ENCODE measurements at places on chromosomes 1 and 21.
A peak's percentile ranks its signal among the peaks of the same experiment; 100 is the strongest.

- peak; percentile 45 for DNase-seq
Measured at GRCh38 chr1:6260961-6261614, at the start of gene GPR153. TSS of gene GPR153 (minus strand) at chr1:6261098. CDS start at chr1:6254905, 6,193 bp downstream.

DNA sequence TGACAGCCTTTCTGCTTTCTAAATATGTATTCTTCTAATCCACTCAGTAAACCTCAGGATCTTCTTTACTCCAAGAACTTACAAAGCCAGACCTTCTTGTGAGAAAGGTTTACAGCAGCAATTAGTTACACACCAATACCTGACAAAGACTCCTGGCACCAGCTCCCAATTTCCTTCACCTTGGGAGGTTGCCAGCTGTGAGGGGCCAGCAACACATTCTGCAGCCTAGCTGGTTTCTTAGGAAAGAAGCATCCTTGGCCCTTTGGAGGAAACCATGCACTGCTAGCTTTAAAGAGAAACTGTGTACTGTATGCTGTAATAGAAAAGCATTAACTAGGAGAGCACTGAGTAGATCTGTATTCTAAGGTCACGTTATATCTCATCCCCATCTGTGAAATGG, 10.8 kb downstream of the FYB2 start:
- DNase-seq, result no peak

GRCh38 chr1:234579967-234580366, 30.0 kb downstream of the IRF2BP2 start:
- no peak for DNase-seq

- DNase-seq, result no peak
Measured at GRCh38 chr1:65209005-65209885, 61.2 kb downstream of the AK4 start.

GRCh38 chr21:39173716-39174680, 9.3 kb downstream of the PSMG1 start:
- DNase-seq, result no peak

DNA sequence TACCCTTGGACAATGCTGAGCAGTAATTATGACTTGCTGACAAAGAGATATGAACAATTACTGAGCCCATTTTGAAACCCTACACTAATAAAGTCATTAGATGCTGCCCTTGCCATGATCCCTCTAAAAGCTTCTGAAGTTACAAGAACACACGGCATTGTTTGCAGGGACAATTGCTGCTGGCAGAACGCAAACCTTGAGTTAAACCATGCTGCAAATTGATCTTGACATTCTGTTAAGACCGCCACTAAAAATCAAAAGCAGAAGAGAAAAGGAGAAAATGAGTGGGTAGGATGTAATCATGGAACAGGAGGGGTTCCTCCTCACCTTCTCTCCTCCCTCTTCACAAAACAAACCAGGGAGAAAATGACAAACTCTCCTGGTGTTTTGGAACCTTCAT, 136.2 kb upstream of the DMRTA2 start:
- no peak for DNase-seq

DNA sequence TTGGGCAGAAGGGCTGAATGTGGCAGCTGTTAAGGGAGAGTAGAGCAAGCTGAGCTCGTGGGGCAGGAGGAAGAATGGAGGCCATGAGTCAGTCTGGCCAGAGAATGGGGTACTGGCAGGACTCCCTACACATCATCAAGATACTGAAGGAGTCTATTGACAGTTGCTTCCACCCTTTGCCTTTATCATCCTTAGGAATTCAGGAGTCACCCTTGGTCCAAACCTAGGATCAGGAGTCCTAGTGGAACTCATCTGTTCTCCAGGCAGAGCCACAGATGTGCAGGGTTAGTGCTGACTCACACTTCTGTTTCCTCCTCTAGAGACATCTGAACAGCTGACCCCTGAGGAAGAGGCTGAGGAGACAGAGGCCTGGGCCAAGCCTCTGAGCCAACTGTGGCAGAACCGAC, 18.7 kb upstream of the ST3GAL3 start:
- no peak for DNase-seq

DNA sequence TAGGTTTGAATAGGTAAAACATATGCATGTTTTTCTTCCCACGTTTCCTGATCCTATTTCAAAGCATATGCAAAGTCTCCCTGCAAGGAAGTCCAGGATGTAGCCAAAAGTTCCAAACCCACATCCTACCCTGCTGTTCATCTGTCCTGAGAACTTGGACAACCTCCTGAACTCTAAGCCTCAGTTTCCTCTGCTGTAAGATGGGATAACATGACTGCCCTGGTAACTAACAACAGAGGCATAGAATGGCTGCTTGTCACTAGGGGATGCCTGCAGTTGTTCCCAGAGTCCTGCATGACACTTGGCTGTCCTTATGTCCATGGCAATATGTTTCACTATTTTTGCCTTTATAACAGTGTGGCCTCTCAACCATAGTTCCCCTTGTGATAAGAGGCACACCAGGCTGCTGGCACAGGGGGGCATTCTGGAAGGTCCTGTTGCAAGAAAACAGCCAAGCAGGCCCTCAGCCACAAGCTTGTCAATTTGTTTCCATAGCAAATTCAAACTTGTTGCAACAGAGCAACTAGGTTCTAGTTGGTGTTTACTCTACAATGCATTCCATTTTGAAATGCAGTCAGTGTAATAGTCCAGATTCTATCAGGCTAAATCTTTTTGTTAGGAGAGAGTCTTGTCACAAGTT, 1.5 kb upstream of the HDGF start:
- DNase-seq, result no peak

- DNase-seq, result no peak
Measured at GRCh38 chr1:216888731-216889130, 165.5 kb upstream of the ESRRG start.

DNA sequence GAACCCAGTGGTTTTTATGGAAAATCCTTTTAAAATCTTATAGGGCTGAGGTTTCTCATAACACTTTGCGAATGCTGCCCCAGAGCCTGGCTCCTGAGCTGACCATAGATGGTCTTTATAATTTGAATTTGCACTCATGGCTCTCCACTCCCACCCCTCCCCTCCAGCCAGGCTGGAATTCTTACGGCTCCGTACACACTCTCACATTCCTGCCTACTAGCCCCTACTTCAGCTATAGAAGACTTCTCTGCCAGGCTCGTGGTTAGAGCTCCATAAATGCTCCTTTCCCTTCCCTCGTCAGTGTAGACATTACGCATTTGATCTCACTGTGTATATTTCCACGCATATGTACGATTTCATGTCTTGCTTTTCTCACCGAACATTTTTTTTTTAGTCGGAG, 5.4 kb upstream of the HSPG2 start:
- no peak for DNase-seq

DNA sequence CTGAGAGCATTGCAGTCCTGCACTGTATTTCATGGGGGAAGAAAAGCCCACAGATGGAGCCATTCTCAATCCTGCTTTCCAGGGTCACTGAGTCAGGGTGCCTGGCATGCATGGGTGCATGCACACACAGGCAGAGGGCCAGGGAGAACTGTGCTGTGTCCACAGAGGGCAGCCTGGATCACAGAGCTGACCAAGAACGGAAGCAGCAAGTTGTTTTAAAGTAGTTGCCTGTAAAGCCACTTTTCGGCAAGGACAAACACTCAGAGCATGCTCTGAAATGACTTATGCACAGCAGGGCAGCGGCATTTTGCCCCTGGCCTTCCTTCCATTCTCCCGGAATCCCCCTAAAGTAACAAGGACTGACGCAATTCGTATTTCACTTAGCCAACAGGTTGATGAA, 3.6 kb downstream of the ERG start:
- DNase-seq, result no peak

DNA sequence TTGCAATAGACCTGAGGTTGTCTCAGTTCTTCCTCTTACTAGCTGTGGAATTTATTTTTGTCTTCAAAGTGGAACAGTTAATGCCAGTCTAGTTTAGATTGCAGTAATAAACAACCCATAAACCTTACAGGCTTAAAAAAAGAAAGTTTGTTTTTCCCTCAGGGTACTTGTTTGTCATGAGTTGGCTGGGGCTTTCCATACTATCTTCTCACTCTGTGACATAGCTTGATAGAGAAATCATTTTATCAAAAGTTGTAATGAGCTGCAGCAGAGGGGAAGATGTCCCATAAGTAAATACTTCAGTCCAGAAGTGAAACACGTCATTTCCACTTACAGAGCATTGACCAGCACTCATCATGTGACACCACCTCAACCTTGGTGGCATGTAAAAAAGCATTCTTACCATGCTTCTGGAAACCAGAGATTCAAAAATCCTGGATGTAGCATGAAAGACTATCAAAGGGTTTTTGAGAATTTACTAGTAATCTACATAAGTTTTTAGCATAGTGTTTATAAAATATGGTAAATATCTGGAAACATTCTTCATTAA, 62.8 kb upstream of the COL11A1 start:
- DNase-seq, result no peak

GRCh38 chr1:154726896-154727753, 119.1 kb upstream of the ADAR start:
- DNase-seq, result no peak

- DNase-seq, result no peak
Measured at GRCh38 chr1:206502812-206503211, 4.5 kb upstream of the RASSF5 start.

DNA sequence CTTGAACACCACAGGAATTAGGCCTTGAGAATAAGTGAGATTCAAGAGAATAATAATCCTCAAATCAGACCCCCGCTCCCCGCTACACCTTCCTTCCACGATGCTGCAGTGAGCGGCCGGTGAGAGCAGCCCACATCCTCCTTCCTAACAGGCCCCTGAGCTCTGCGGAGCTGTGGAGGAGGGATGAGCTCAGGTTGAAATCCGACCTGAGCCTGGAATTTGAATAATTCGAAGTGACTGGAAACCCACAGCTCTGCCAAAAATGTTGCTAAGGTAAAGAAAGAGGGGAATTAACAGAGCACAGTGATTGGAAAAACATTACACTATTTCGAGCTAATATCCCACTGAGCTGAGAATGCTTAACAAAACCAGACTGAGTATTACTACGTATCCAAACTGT, 90.0 kb downstream of the URB2 start:
- no peak for DNase-seq

- DNase-seq, result no peak
Measured at GRCh38 chr1:50417946-50418599, 5.2 kb downstream of the DMRTA2 start.

- DNase-seq, result no peak
Measured at GRCh38 chr1:149844101-149844500, 55.3 kb upstream of the BOLA1 start.

- DNase-seq, result no peak
Measured at GRCh38 chr1:34759503-34760357, at the start of gene GJB4. TSS of gene GJB4 (plus strand) at chr1:34759740. CDS start at chr1:34761255, 1,515 bp downstream.

DNA sequence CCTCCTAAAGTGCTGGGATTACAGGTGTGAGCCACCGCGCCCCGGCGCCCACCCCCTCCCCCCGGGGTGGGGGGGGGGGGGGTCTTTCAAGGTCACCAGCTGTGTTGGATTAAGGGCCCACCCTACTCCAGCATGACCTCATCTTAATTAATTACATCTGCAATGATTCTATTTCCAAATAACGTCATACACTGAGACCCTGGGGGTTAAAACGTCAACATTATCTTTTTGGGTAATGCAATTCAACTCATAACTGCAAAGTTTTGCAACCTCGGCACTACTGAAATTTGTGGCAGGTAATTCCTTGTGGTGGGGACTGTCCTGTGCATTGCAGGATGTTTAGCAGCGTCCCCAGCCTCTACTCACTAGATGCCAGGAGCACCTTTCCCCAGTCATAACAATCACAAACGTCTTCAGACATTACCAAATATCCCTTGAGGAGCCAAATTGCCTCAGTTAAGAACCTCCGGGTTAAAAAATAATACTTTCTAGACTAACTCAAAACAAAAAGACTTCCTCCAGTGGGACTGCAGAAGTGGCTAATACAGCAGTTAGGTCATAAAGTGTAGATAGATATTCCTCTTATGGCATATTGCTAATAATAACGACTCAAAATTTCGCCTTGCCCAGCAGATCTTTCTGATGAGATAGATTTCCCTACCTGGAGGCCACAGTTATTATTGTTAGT, 233.0 kb upstream of the KAZN start:
- DNase-seq, result no peak

- DNase-seq, result no peak
Measured at GRCh38 chr1:240464099-240464498, 147.9 kb downstream of the GREM2 start.

GRCh38 chr21:45208627-45208951, 79.1 kb downstream of the POFUT2 start:
- no peak for DNase-seq

GRCh38 chr21:28975397-28975796, 17.3 kb downstream of the LTN1 start:
- DNase-seq, result no peak

DNA sequence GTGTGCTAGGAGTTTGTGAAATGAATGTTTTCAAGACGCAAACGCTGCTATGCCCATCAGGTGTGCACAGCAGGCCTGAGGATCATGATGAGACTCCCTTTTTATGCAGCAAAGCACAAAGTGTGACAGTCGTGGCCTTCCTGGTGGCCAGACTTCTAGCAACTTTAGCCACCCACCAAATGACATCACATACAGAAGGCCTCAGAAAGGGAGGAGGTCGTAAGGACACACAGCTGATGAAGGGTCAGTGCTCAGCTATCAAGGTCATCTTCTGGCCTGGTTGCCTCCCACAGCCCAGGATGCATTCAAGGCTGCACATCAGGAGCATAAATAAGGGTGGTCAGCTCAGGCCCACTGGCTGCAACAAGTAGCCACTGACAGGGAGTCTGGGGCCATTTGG, 36.6 kb downstream of the BMP8A start:
- DNase-seq, result no peak

DNA sequence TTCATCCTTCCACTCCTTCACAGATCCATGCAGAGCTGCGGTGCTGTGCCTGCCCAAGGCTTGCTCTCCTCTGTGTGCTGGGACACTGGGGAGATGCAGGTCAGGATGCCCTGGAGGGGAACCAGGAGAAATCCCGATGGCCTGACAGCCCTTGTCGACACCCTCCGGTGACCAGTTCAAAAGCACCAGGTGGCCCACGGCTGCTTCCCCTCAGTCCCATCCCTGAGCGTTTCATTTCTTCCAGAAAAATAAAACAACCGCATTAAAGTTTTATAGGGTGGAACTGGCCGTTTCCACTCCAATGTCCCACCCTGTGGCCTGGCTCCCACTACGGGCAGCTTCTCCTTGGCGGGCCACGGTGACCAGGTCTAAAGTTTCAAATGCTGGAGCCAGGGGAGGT, 48.3 kb downstream of the SLC66A1 start:
- DNase-seq, result no peak

- peak; percentile 9 for DNase-seq
Measured at GRCh38 chr1:113903501-113904292, 902 bp downstream of the AP4B1 start.

- no peak for DNase-seq
Measured at GRCh38 chr1:70195342-70195741, 10.0 kb downstream of the LRRC40 start.

DNA sequence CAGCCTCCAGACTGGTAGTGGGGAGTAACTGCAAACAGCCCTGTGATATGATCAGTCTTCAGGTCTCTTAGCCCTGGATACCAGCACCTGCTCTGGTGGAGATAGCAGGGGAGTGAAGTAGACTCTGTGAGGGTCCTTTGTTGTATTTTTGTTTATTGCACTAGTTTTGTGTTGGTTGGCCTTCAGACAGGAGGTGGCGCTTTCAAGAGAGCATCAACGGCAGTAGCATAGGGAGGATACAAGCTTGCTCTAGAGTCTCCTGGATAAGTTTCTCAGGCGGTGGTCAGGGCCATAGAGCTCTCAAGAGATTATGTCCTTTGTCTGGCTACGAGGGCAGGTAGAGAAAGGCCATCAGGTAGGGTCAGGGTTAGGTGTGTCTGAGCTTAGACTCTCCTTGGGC, 116.4 kb downstream of the USH2A start:
- no peak for DNase-seq
